ENCODE measurements at places on chromosomes 11 and 22. TPM values are rescaled to one million over a fixed set of nuclear protein-coding genes. Genes with fewer than 3 reads are reported as not detected.

MLC1 gene
- under 0.01 TPM for total RNA-seq

C11orf87 gene
- total RNA-seq = not detected

MCHR1 gene
- total RNA-seq = 0.33 TPM

MEI1 gene
- 0.39 TPM for total RNA-seq

SSTR3 gene
- not detected for total RNA-seq

OR51L1 gene
- total RNA-seq = not detected

CNTN5 gene
- not detected for total RNA-seq

SORL1 gene
- total RNA-seq = not detected

FGF3 gene
- not detected for total RNA-seq

HBG1 gene
- total RNA-seq = not detected

SPCS2 gene
- 17.0 TPM for total RNA-seq

TIGD3 gene
- total RNA-seq = 0.11 TPM

OR10A2 gene
- total RNA-seq = not detected

KIF18A gene
- 3.1 TPM for total RNA-seq

PDGFB gene
- total RNA-seq = 33.0 TPM

NXPE2 gene
- 0.76 TPM for total RNA-seq

MB gene
- total RNA-seq = not detected

SLC22A25 gene
- total RNA-seq = not detected

SEPTIN3 gene
- total RNA-seq = under 0.01 TPM

P2RX3 gene
- total RNA-seq = not detected

OR4C46 gene
- not detected for total RNA-seq

OR51E2 gene
- not detected for total RNA-seq

PTPN5 gene
- total RNA-seq = not detected

TBCEL gene
- 14.2 TPM for total RNA-seq

UPK3A gene
- total RNA-seq = not detected

LMO2 gene
- total RNA-seq = 2.3 TPM

Data from placental epithelial cell (primary cell).